IMR-90 (cell line): ENCODE measurements at places on chromosomes 5 and 9. TPM values are rescaled to one million over a fixed set of nuclear protein-coding genes. Genes with fewer than 3 reads are reported as not detected.

The TGFBI gene
- total RNA-seq, result 483 and 618 TPM in 2 replicates

The IFNA14 gene
- total RNA-seq, result not detected in 2 replicates

The GZMA gene
- total RNA-seq, result not detected in 2 replicates

The ANGPTL2 gene
- total RNA-seq, result 9.5 and 14.7 TPM in 2 replicates

The SURF4 gene
- 512 and 532 TPM in 2 replicates for total RNA-seq

The CER1 gene
- total RNA-seq, result not detected in 2 replicates

The PIK3R1 gene
- total RNA-seq, result 9.3 and 13.6 TPM in 2 replicates

The SHC3 gene
- total RNA-seq, result 13.3 and 13.9 TPM in 2 replicates

The EFNA5 gene
- total RNA-seq, result 1.6 and 2.2 TPM in 2 replicates

The BNC2 gene
- total RNA-seq, result 37.8 and 45.2 TPM in 2 replicates

The TMOD1 gene
- 0.18 and 0.28 TPM in 2 replicates for total RNA-seq

The SMIM32 gene
- total RNA-seq, result not detected in 2 replicates

The C5orf52 gene
- not detected in 2 replicates for total RNA-seq

The FST gene
- 141 and 187 TPM in 2 replicates for total RNA-seq

The SLC36A2 gene
- not detected in 2 replicates for total RNA-seq

The MLLT3 gene
- 21.1 and 24.4 TPM in 2 replicates for total RNA-seq

The ANKRD33B gene
- 2.5 and 2.8 TPM in 2 replicates for total RNA-seq

The CCDC187 gene
- total RNA-seq, result not detected in 2 replicates

The CCDC152 gene
- 0.90 and 1.9 TPM in 2 replicates for total RNA-seq

The GNA14 gene
- under 0.01 TPM in 1 of 2 replicates, not detected in the other for total RNA-seq

The DRD1 gene
- total RNA-seq, result 0.18 and 0.28 TPM in 2 replicates

The ANXA2R gene
- total RNA-seq, result 1.3 and 1.4 TPM in 2 replicates

The ADAMTS12 gene
- 49.2 and 51.3 TPM in 2 replicates for total RNA-seq

The LAMC3 gene
- total RNA-seq, result under 0.01 TPM in 1 of 2 replicates, not detected in the other

The SGCD gene
- total RNA-seq, result 10.6 TPM in 2 replicates

The SCAI gene
- total RNA-seq, result 13.3 and 14.5 TPM in 2 replicates

The SPARC gene
- 1,186 and 1,450 TPM in 2 replicates for total RNA-seq

The AQP7 gene
- total RNA-seq, result 0.28 TPM in 1 of 2 replicates, not detected in the other

The PPIC gene
- total RNA-seq, result 20.6 and 36.9 TPM in 2 replicates

The ADCY2 gene
- not detected in 2 replicates for total RNA-seq

The SLC31A2 gene
- 5.8 and 7.2 TPM in 2 replicates for total RNA-seq
